ENCODE measurements at places on chromosomes 2 and 18. TPM values are rescaled to one million over a fixed set of nuclear protein-coding genes. Genes with fewer than 3 reads are reported as not detected.

The PCARE gene
- total RNA-seq = not detected

The TUBB8B gene
- total RNA-seq = not detected

The SLC35F6 gene
- 21.8 TPM for total RNA-seq

The RGPD4 gene
- total RNA-seq = not detected

The RAB6C gene
- total RNA-seq = 0.52 TPM

The ERICH2 gene
- total RNA-seq = not detected

The SNRNP27 gene
- 28.0 TPM for total RNA-seq

The COLEC11 gene
- total RNA-seq = 11.5 TPM

The COL3A1 gene
- total RNA-seq = 54.7 TPM

The FRZB gene
- 2.9 TPM for total RNA-seq

The GAL3ST2 gene
- not detected for total RNA-seq

The CHMP3 gene
- 70.0 TPM for total RNA-seq

The RIOK3 gene
- total RNA-seq = 60.6 TPM

The NAPG gene
- 27.5 TPM for total RNA-seq

The IKZF2 gene
- 3.9 TPM for total RNA-seq

The TTR gene
- total RNA-seq = 145 TPM

The LYPD6 gene
- 0.99 TPM for total RNA-seq

The IL36G gene
- not detected for total RNA-seq

The GALR1 gene
- under 0.01 TPM for total RNA-seq

The ARHGAP25 gene
- 6.6 TPM for total RNA-seq

The TYMS gene
- total RNA-seq = 7.6 TPM

The CNGA3 gene
- total RNA-seq = not detected

The WNT6 gene
- total RNA-seq = not detected

The PKP4 gene
- total RNA-seq = 50.1 TPM

The NGEF gene
- 7.0 TPM for total RNA-seq

The CFAP221 gene
- 12.2 TPM for total RNA-seq

The INPP5D gene
- 8.8 TPM for total RNA-seq

The LBX2 gene
- 2.3 TPM for total RNA-seq

The SH3RF3 gene
- total RNA-seq = 1.3 TPM

The AMMECR1L gene
- 6.2 TPM for total RNA-seq

The NPAS2 gene
- total RNA-seq = 32.7 TPM

The DLGAP1 gene
- 0.52 TPM for total RNA-seq

The SLC9A4 gene
- not detected for total RNA-seq

The ST8SIA5 gene
- total RNA-seq = 1.6 TPM

The TMEM198 gene
- 5.7 TPM for total RNA-seq

The PSME4 gene
- 28.0 TPM for total RNA-seq

The CABLES1 gene
- total RNA-seq = 4.2 TPM

The GCG gene
- 464 TPM for total RNA-seq

The IL1RL1 gene
- total RNA-seq = 15.3 TPM

All from body of pancreas (tissue), 4 donors.